ENCODE measurements at places on chromosomes 3 and 15. TPM values are rescaled to one million over a fixed set of nuclear protein-coding genes. Genes with fewer than 3 reads are reported as not detected.

Gene OCA2
- under 0.01 TPM for total RNA-seq

Gene MDFIC2
- not detected for total RNA-seq

Gene TPRG1
- not detected for total RNA-seq

Gene TBC1D23
- total RNA-seq, result 123 TPM

Gene CCDC9B
- 19.7 TPM for total RNA-seq

Gene ATP10A
- total RNA-seq, result 12.8 TPM

Gene PSMA4
- 208 TPM for total RNA-seq

Gene SLC38A3
- total RNA-seq, result 0.36 TPM

Gene SCAANT1
- not detected for total RNA-seq

Gene THSD4
- 31.1 TPM for total RNA-seq

- no peaks in the 10 kb centered on the region for H3K27me3 ChIP-seq
- H3K4me1 ChIP-seq, result no peaks in the 10 kb centered on the region
- H3K4me3 ChIP-seq, result no peak overlapping the region
- H3K36me3 ChIP-seq, result no peaks in the 10 kb centered on the region
- H3K27ac ChIP-seq, result no peak overlapping the region
- DNase-seq, result no peak
Measured at GRCh38 chr15:93476491-93477177, 387.6 kb upstream of the RGMA start.

GRCh38 chr3:75232216-75232615 is 431.9 kb upstream of the FRG2C start:
- H3K4me1 ChIP-seq, result no peaks in the 10 kb centered on the region
- H3K36me3 ChIP-seq, result no peaks in the 10 kb centered on the region
- no peak for DNase-seq

DNA sequence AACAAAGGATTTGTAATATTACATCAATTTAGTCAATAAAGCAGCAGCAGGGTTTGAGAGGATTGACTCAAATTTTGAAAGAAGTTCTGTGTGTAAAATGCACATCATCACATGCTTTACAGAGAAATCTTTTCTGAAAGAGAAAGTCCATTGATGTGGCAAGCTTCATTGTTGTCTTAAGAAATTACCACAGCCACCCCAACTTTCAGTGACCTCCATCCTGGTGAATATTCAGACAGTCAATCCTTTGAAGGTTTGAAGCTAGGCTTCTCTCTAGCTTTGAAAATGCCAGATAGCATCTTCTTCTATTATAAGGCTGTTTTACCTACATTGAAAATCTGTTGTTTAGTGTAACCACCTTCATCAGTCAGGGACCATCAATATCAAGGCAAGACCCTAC is 51.8 kb upstream of the SETMAR start:
- no peaks in the 10 kb centered on the region for H3K4me1 ChIP-seq
- no peak for DNase-seq
- no peak overlapping the region for H3K27ac ChIP-seq
- no peaks in the 10 kb centered on the region for H3K36me3 ChIP-seq
- no peaks in the 10 kb centered on the region for H3K27me3 ChIP-seq
- H3K4me3 ChIP-seq, result no peak overlapping the region

- H3K36me3 ChIP-seq, result no peaks in the 10 kb centered on the region
- no peaks in the 10 kb centered on the region for H3K27me3 ChIP-seq
Measured at GRCh38 chr15:59936741-59937140, 67.4 kb upstream of the FOXB1 start.

- peaks cover 2% of the 10 kb centered on the region for H3K27me3 ChIP-seq
- no peak for DNase-seq
- no peak overlapping the region for H3K4me3 ChIP-seq
- no peak overlapping the region for H3K27ac ChIP-seq
Measured at GRCh38 chr3:13404626-13405452, 15.3 kb downstream of the NUP210 start.

GRCh38 chr15:40317580-40317979 is 5.9 kb upstream of the INAFM2 start:
- H3K27me3 ChIP-seq, result peaks cover 22% of the 10 kb centered on the region
- H3K4me3 ChIP-seq, result no peak overlapping the region
- no peak overlapping the region for H3K27ac ChIP-seq
- no peaks in the 10 kb centered on the region for H3K4me1 ChIP-seq
- H3K36me3 ChIP-seq, result no peaks in the 10 kb centered on the region
- no peak for DNase-seq

DNA sequence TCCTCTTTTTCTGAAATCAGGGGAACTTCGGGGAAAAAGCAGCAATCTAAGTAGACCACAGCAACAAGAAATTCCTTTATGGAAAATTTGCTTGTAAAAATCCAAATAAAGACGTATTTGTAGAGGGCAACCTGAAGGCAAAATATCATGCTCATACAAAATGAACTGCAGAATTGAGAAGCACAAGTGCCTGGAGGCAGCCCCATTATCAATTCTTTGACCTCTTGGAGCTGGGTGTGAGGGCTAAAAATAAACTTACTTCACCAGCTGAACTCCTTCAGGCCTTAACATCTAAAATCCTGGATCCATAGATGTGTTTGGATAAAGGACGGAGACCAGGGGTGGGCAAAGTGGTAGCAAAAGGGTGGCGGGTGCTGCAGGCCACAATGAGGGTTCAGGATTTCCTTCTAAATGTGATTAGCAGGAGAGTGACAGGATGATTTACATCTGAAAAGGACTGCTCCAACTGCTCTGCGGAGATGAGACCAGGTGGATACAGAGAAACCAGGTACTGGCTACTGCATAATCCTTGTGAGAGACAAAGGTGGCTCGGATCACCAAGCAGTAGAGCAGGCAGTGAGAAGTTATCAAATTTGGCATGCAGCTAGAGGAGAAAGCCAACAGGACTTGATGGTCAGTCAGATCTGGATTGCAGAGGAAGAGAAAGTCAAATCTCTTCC is 81.7 kb upstream of the TJP1 start:
- no peak overlapping the region for H3K4me3 ChIP-seq
- H3K27me3 ChIP-seq, result peaks cover 2% of the 10 kb centered on the region

GRCh38 chr3:192121923-192122322 is 605.4 kb downstream of the FGF12 start:
- DNase-seq, result no peak
- no peak overlapping the region for H3K4me3 ChIP-seq

GRCh38 chr15:76158815-76159214 is 99.0 kb downstream of the TMEM266 start:
- no peak overlapping the region for H3K27ac ChIP-seq
- H3K27me3 ChIP-seq, result no peaks in the 10 kb centered on the region
- H3K4me1 ChIP-seq, result peaks cover 18% of the 10 kb centered on the region
- DNase-seq, result no peak
- no peaks in the 10 kb centered on the region for H3K36me3 ChIP-seq

- no peaks in the 10 kb centered on the region for H3K4me1 ChIP-seq
- H3K27ac ChIP-seq, result no peak overlapping the region
- no peak for DNase-seq
Measured at GRCh38 chr3:35745351-35745750, 106.0 kb downstream of the ARPP21 start.

- DNase-seq, result peak; percentile 35
- H3K27ac ChIP-seq, result no peak overlapping the region
- peaks cover 21% of the 10 kb centered on the region for H3K27me3 ChIP-seq
Measured at GRCh38 chr15:38563723-38564519, 693 bp downstream of the RASGRP1 start.

GRCh38 chr3:166582236-166582635 is 745.0 kb upstream of the BCHE start:
- H3K4me3 ChIP-seq, result no peak overlapping the region
- H3K27ac ChIP-seq, result no peak overlapping the region
- no peaks in the 10 kb centered on the region for H3K27me3 ChIP-seq
- H3K4me1 ChIP-seq, result no peaks in the 10 kb centered on the region
- DNase-seq, result no peak

GRCh38 chr15:65067645-65068402 is at the start of gene RASL12:
Gene RASL12, minus strand, starts transcription at chr15:65067991. Its CDS starts 156 bp downstream, at chr15:65067835.
- no peaks in the 10 kb centered on the region for H3K36me3 ChIP-seq
- H3K4me1 ChIP-seq, result peaks cover 42% of the 10 kb centered on the region
- DNase-seq, result no peak
- H3K4me3 ChIP-seq, result no peak within 1 kb of the TSS

DNA sequence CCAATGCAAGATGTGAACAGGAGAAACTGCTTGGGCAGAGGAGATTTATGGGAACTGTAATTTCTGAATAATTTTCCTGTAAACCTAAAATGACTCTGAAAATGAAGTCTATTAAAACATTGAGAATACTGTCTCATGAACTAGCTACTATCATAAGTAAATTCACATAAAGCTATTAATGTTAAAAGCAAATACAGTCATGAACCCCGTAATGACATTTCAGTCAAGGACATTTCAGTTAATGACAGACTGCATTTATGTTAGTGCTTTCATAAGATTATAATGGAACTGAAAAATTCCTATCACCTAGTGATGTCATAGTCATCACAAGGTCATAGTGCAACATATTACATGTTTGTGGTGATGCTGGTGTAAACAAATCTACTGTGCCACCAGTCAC is 17.2 kb downstream of the CBLB start:
- DNase-seq, result no peak
- H3K4me1 ChIP-seq, result 0 out of 2 replicates have a peak, but pooled peaks cover 2% of the 10 kb centered on the region
- H3K27ac ChIP-seq, result no peak overlapping the region
- no peaks in the 10 kb centered on the region for H3K27me3 ChIP-seq
- no peak overlapping the region for H3K4me3 ChIP-seq

DNA sequence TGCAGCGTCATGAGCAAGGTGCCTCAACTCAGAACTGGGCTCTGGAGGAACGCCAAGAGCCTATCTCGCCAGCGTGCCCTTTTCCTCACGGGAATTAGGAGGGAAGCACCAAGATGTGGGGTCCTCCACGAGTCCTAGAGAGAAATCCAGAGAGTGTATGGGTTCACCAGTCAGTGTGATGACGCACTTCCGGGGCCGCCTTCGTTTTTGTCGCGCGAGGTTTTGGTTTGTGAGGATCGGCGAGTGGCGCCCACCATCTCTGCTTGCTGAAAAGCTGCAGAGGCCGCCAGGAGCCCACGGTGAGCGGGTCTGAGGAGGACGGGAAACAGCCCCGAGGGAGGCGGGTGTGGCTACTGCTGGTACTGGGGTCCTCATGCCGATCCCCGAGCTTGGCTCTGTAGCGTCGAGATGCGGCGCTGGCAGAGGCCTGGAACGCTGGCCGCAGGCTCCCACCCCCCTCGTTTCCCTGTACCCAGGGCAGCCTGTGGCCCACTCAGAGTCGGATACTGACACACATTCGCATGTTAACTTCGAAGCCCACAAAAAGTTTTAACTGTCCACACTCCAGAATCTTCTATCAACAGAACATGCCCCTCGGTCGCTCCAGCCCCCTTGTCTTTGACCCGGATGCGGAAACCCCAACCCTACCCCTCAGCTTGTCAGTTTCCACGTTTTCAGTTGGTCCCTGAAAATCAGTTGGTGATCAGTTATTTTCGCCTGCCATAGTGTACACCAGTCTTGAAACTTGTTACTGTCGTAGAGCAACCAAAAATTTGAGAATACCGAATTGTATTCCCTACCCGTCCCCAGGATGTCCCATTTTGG is 30.4 kb downstream of the ZNF662 start:
- no peaks in the 10 kb centered on the region for H3K36me3 ChIP-seq
- no peaks in the 10 kb centered on the region for H3K27me3 ChIP-seq
- H3K27ac ChIP-seq, result no peak overlapping the region

GRCh38 chr3:41267975-41268640 is 68.8 kb downstream of the CTNNB1 start:
- no peak overlapping the region for H3K4me3 ChIP-seq
- no peaks in the 10 kb centered on the region for H3K36me3 ChIP-seq
- H3K4me1 ChIP-seq, result peaks cover 15% of the 10 kb centered on the region

DNA sequence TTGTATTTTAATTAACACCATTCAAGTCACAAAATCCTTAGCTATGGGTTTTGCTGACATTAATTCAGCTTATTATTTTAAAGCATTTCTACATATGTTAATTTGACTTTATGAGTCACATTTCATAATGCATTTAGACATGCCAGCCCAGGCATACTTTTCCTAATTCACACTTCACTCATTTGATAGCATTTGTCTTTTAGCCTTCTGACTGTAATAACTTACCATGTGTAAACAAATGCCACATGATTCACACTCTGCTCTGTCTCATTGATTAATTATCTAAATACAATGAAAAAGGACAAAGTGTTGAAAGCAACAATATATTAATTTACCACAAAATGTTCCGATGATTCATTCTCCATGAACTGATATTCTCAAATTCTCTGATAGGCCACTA is 927.8 kb upstream of the EPHA6 start:
- H3K27me3 ChIP-seq, result no peaks in the 10 kb centered on the region
- no peak for DNase-seq
- no peak overlapping the region for H3K27ac ChIP-seq
- H3K4me1 ChIP-seq, result no peaks in the 10 kb centered on the region

DNA sequence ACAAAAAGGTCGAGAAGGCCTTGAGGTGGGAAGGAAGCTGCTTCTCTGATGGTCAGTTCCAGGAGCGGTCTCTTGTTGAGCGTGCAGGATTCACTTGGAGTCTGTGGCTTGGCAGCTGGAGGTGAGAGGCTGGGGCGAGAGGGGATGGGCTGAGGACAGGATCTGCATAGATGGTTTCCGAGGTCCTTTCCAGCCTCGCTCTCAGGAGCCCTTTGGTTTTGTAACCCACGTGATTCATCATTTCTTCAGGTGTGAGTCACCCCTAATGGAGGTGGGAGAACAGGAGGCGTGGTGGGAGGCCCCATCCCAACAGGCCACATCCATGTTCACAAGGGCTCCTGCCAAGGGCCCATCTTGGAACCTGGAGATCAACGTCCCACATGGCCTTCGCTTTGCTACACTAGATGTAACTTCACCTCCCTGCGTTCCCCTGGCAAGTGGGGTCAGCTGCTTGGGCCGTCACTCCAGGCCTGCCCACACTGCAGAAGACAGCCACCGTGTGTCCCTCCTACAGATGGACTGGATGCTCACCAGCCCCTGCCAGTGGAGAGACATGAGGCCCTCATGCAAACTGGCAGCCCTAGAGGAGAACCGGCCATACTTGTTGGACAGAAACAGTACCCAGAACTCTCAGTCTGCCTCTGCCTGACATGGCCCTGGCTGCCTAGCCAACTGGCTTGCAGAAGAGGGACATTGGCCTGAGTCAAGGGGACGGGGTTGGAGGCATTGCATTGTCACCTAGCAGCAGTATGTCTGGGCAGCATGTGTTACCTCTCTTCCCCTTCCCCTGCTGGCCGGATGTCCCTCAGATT is 1.6 kb upstream of the PCSK6 start:
- H3K36me3 ChIP-seq, result no peaks in the 10 kb centered on the region
- no peak for DNase-seq
- H3K4me1 ChIP-seq, result no peaks in the 10 kb centered on the region
- no peak overlapping the region for H3K27ac ChIP-seq
- peaks cover 72% of the 10 kb centered on the region for H3K27me3 ChIP-seq
- H3K4me3 ChIP-seq, result no peak overlapping the region

GRCh38 chr3:19970327-19970726 is 23.4 kb downstream of the RAB5A start:
- peaks cover 3% of the 10 kb centered on the region for H3K4me1 ChIP-seq
- peaks cover 9% of the 10 kb centered on the region for H3K36me3 ChIP-seq
- no peak overlapping the region for H3K4me3 ChIP-seq
- no peak for DNase-seq

GRCh38 chr3:126180477-126181397 is at the start of gene ALDH1L1:
Gene ALDH1L1, minus strand, starts transcription at chr3:126180586. Its CDS starts 19,607 bp downstream, at chr3:126160979.
- no peaks in the 10 kb centered on the region for H3K4me1 ChIP-seq
- H3K36me3 ChIP-seq, result no peaks in the 10 kb centered on the region
- H3K27me3 ChIP-seq, result peaks cover 47% of the 10 kb centered on the region
- no peak within 1 kb of the TSS for H3K27ac ChIP-seq
- peak; percentile 6 for DNase-seq

Measured in IMR-90 (cell line).